ENCODE measurements at places on chromosomes 11 and 22.
A peak's percentile ranks its signal among the peaks of the same experiment; 100 is the strongest.

DNA sequence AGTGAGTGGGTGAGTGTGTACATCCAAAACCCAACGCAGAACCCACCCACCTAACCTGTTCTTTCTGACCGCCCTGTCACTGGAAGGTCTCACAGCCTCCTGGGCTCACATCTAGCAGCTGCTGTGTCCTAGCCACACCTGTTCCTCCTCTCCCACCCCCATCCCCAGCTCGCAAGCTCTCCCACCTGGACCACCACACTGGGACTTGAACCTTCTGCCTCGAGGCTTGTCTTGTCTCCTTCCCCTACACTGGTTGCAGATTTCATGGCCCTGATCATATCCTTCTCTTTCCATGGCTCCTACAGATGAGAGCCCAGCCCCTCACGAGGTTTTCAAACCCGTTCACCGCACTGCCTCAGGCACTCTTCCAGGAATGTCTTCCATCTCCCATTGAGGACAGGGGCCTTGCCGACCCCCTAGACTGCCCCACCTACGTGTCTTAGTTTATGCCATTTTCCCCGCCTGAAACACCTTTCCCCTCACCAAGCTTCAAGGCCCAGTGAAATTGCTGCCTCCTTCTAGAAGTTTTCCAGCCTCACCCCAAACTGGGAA lies 6.7 kb downstream of the IFITM10 start:
- DNase-seq, result no peak

- no peak for DNase-seq
These were observed 243.9 kb downstream of the ST3GAL4 start for GRCh38 chr11:126599217-126599897.

GRCh38 chr11:9253086-9253485 lies 12.1 kb downstream of the DENND5A start:
- DNase-seq, result no peak

DNA sequence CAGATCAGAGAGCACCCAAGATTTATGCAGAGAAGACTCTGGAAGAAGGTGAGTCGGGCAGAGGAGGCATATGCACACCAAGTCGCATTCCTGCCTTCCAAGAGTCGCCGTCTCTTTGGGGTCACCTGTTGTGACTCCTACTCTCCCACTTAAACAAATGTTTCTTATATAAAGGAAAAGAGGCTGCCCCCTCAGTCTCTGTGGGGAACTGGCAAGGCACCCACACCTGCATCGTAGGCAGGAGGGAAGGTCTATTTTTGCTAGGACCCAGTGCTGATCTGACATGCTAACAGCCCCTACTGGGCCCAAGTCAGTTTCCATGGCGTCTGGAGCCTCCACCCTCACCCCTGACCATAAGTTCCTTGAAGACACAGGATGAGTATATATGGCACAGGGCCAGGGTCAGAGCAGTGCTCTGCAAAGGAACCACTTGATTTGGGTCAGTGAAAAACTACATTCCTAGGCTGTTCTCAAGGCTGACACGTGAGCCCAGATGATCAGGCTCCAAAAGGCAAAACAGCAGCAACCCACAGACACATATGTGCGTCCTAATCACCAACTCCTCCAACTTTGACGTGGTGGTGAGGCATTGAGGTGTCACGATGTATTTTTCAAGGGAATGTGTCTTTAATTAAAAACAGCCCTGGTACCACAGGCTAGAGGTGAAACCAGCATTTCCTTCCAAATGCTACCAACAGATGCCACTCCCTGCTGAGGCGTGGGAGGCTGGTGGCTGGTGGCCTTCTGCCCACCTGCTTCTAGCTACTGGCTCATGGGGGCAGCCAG lies 55.6 kb upstream of the CSNK2A3 start:
- no peak for DNase-seq

DNA sequence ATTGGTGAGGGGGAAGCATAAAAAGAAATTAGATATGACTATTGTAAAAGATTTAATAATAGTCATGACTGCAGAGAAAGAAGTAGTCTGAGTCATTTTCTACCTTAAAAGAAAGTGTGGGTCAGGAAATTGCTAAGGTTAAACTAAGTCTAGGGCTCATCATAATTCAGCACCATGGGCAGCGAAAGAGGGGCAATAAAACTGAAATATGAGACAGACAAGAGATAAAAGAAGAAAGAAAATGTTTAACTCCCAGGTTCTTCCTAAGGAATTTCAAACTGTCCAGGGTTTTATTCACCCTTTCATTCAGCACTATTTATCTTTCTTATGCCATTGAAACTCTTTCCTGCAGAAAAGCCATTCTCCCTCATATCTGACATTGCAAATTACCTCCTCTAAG lies 114.4 kb upstream of the API5 start:
- no peak for DNase-seq

GRCh38 chr11:33731723-33732531 lies 4.3 kb downstream of the CD59 start:
- peak; percentile 65 for DNase-seq

GRCh38 chr11:77276271-77276670 lies 25.2 kb downstream of the GDPD4 start:
- DNase-seq, result no peak

GRCh38 chr11:104705490-104706190 lies 192.6 kb downstream of the CASP12 start:
- DNase-seq, result peak; percentile 83
